B cell (primary cell): ENCODE measurements at places on chromosomes 5 and 9.

DNA sequence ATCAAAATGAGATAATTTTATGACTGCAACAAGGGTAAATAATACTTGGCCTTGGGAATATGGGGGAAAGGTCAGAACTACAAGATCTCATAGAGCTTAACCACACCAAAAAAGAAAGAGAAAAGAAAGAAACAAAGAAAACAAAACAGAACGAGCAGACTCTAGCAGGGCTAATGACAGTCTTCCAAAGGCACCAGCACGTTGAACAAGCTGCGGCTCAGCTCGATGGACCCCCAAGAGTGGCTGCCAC is 689 bp downstream of the AK3 start:
- DNase-seq, result no peak

GRCh38 chr5:62328772-62329491 is 22.9 kb downstream of the KIF2A start:
- DNase-seq, result no peak

- DNase-seq, result no peak
These were observed 2.1 kb upstream of the CAMK2A start for GRCh38 chr5:150291388-150292385.

- no peak for DNase-seq
These were observed 71.7 kb upstream of the TBCA start for GRCh38 chr5:77847814-77848290.

DNA sequence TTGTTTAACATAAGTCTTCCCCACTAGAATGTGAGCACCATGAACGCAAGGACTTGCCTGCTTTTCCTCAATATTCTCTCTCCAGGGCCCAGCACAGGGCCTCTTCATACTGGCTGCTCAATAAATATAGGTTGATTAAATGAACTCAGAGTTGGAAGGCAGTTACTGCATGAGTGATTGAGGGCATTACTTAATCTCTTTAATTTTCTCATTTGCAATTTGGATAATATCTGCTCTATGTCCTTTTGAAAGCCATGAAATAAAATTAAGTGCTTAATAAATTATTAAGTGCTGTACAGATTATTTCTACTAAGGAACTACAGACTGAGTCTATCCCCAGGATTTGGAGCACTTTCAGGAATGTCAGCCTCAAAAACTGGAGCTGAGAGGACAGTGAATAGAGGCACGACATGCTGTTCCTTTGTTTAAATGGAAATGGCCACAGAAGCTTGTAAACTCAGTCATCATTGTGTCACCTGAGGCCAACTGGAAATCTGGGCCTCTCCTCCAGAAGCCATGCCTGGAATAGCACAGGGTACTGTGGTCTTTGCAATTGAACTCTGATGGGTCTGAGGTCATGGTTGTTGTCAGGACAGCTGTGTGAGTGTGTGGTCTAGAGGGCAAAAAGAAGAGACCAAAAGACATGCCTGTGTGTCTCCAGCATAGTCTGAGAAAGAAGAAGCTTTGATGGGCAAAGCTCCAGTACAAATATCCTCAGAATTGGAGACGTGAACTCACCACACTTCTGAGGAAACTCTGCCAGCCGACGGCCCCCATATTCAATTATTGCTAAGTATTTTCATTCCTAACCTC is 86.1 kb downstream of the SH3TC2 start:
- DNase-seq, result no peak

DNA sequence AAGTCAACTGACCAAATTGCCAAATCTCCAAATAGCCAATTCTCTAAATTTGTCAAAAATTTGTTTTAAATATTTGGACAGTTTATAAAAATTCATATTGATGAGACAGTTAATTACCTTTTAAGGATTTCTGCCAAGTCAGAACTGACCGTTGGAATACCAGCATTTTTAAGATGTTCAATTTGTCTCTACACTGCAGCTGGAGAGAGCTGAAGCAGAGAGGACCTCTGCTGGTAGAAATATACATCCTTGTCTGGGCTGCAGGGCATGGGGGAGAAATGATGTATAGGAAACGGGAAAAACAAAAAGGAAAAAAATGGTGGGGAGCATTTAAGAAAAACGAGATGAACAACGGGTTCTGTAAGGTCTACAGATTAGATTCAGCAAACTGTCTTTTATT is 16.8 kb downstream of the NR6A1 start:
- no peak for DNase-seq
